Brain microvascular endothelial cell (primary cell): ENCODE measurements at places on chromosomes 7 and 10.

GRCh38 chr10:62726142-62726541 lies 78.4 kb upstream of the ADO start:
- no peak for DNase-seq

GRCh38 chr7:85483177-85483576 lies 296.3 kb upstream of the SEMA3D start:
- no peak for DNase-seq

DNA sequence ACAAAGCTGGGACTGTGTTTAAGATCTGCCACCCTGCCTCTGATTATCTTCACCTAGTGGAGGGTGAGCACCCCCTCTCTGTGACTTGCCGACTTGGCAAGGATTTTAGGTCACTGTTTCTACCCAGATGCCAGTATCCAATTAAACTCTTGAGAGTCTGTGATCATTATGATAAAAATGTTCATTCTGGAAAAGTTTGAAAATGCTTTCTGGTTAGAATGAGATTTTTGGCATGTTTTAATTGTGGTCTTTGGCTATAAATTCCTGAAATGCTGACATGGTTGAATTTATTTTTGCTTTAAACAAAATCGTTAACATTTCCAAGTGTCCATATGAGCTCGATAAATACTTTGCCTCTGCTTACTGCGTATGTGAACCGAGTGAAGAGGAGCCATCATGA lies 221.4 kb downstream of the BICC1 start:
- DNase-seq, result no peak

DNA sequence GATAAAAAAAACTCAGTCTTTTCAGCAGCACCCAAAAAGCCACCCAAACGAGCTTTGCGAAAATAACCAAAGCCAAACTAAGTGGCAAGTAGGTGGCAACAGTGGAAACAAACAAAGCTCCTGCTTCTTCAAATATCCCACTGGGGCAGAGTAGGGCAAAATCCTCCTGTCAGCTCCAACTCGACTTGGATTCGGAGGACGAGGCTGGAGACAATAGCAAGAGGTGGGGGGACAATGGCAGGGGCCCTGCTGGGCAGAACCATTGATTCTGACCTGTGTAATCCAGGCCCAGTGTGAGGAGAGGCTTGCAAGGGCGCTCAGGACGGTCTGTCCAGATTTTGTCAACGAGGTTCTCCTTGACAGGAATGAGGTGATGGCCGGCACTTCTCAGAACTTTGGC lies 35.5 kb downstream of the XPNPEP1 start:
- no peak for DNase-seq

- DNase-seq, result no peak
Observed at GRCh38 chr10:80583685-80584084, 46.0 kb downstream of the SH2D4B start.
